ENCODE measurements at places on chromosomes 1 and 21.
A peak's percentile ranks its signal among the peaks of the same experiment; 100 is the strongest.

DNA sequence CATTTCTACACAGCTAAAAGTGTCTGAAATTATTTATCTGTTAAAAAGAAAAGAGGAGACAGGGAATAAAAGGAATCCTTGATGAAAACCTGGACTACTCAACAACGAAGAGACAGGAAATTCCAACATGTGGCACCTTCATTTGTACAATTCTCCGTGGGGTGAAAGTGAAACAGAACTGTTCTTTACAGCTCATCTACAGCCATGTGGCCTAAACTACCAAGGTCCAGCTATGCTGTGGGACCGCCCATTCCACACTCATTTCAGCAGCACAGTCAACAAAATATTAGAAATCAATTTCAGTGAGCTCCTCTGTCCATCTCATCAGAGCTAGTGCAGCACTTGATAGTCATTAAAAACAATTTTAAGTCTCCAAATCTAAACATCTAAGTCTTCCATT lies 44.0 kb downstream of the UBR4 start:
- peak; percentile 34 for DNase-seq

DNA sequence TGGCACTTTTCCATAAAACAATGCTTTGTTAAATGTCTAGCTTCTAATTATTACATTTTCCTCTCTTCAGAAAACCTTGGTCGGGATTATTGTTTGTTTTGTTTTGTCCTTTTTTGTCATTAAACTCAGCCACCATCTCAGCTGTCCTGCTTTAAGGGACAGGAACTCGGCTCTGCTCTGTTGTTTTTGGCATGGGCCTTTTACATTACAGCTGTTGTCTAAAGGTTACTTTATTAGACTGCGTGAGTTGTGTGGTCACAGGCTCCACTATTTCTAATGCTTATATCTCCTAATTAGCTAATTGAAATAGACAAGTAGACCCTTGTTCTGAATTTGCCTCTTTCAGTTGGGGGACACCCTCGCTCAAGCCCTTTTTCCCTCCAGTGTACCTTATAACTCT lies 1.6 kb downstream of the PALMD start:
- DNase-seq, result peak; percentile 65

DNA sequence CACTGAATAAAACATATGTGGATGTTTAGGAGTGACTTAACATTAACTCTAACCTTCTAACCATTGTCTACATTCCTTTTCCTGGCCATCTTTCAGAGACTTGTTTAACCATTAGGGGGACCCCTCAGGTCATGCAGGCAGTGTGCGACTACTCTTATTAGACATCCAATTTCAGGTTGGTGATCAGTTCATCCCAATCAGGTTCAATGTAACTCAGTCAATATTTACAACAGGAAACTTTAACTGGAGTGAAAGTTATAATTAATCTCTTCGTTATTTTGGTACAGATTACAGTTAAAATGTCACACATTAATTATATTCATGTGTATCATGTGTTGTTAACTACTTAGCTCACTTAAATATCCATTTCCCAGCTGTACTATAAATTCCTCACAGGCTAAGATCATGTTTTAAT lies 68.8 kb upstream of the RGS1 start:
- DNase-seq, result peak; percentile 67

DNA sequence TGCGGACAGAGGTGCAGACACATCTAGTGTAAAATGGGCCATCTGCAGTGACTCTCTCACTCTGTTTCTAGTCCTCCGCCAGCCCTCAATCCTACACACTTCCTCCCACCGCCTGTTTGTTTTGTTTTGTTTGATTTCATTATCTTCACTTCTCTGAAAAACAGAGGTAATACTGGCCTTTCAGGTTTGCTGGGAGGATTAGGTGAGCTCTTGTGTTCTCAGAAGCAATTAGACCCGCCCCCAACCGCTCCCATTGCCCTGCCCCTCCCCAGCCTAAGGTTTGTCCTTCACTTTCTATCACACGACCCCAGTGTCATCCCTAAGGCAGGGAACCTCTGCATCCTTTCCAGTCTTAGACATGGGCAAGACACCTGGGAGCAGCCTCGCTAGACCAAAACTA lies 43.2 kb upstream of the TACSTD2 start:
- no peak for DNase-seq

GRCh38 chr1:43309405-43310025 lies 8.7 kb downstream of the TIE1 start:
- no peak for DNase-seq

DNA sequence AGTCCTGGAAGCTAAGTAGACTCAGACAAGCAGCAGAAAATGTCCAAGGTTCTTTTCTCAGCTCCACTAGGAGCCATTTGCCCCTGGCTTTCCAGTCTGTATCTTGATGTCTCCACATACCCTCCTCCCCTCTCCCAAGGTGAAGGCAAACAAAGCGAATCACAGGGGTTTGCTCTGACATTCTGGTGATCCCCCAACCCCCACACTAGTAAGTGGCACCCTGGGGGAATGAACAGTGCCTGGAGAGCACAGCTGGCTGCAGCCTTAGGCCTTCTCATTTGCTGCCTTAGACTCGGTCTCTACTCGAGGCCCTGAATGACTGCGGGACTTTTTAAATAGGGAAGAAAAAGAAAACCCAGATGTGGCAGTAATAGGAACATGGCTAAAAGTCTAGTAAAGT lies 15.3 kb downstream of the ERI3 start:
- DNase-seq, result no peak

DNA sequence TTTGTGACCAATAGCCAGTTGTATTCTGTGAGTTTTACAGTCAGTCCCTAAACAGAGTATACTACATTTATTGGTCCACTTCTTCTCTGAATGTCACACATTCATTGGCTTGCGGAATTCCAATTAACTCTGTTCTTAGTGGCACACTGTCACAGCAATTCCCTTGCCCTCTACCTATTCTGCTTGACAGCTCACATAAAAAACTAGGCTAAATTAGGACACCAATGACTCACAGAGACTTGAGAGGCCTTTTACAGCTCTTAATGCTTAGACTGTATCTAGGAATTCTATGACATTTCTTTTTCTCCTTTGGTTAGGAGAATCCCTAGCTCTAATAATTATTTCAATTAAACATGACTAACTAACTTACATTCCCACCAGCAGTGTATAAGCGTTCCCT lies 104.1 kb downstream of the NEGR1 start:
- DNase-seq, result peak; percentile 9

- DNase-seq, result no peak
Observed at GRCh38 chr1:224201853-224202252, 18.8 kb downstream of the DEGS1 start.

GRCh38 chr21:40041446-40041845 lies 174.2 kb downstream of the PCP4 start:
- no peak for DNase-seq

GRCh38 chr1:167820684-167821355 lies 93.1 kb downstream of the ADCY10 start:
- no peak for DNase-seq

DNA sequence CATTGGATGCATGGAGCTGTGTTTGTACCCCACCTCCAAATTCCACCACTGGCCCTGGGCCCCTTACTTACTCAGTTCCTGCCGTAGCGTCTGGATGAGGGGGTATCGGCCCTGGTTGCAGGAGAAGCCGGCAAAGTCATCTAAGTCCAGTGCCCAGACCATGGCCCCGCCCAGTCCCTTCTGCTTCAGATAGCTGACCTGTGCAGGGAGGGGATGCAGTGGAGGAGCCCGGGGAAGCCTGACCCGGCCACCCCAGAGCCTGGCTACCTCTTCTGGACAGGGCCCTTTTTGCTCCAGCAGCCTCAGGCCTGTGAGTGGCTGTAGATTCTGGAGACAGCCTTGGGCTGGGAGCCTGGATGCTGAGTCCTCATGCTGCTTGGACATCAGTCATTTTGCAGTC lies 11.8 kb downstream of the CHIT1 start:
- DNase-seq, result no peak

DNA sequence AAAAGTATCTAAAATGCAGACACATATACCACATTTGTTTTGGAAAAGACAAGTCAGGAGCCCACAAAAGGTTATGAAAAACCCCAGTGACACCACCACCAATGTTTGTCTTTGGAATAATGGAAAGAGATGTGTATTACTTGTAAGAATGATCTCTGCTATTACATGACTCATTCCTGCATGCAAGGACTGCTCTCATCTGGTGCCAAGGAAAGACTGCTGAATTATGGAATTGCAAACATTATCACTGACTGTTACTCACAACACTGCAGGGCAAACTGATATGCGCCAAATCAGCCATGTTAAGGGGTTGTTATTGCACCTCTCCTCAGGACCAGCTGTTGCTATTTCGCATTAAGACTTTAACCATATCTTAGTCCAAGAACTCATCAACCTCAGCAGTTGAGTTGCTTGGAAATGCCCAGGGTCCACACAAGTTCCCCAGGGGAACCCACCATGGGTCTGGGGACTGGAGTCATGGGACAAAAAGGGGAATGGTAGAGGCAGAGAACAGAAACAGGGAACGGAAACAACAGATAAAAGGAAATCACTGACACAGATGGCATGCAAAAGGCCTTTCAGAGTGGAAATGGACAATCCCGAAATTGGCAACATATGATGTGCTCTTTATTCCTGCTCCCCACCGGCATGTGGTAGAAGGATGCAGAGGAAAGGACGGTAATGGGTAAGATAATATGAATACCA lies 34.4 kb downstream of the CAPZB start:
- peak; percentile 92 for DNase-seq

GRCh38 chr1:154759196-154759595 lies 110.9 kb downstream of the KCNN3 start:
- DNase-seq, result peak; percentile 10

GRCh38 chr21:36917471-36918158 lies 48.9 kb downstream of the HLCS start:
- DNase-seq, result peak; percentile 69

DNA sequence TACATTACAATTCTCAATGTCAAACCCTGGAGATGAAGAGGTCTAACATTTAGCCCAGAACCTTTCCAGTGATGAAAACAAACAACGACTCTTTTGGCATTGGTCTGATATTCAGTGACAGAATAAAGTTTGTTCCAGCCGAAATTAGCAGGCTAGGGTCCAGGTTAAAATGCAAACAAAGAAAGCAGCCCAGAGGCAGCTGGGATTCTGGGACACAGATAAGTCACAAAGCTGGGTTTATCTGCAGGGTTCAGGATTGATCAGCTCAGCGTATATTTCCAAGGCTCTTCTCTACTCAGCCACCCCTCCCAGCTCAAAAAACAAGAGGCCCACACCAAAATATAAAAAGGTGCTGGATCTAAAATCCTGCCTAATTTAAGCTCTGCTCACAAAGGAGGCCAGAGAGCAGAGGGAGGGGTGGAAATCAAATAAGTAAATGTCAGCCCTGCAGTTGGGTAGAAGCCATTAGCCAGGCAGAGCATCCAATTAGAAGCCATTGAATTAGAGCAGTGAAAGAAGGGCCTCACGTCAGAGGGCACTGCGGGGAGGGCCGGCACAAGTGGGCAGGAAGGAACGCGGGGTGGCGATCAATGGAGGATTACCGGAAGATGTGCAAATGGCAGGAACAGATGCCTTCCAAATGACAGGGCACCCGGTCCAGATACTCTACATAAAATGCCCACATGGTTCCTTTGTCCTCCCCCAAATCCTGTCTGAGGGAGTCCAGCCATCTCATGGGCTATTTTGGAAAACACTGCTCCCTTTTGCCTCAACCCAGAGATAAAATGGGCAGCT lies 3.2 kb upstream of the KLHDC8A start:
- no peak for DNase-seq

- DNase-seq, result peak; percentile 32
Observed at GRCh38 chr1:26705788-26706311, 10.0 kb downstream of the ARID1A start.

- DNase-seq, result no peak
Observed at GRCh38 chr1:172236958-172237357, 183.5 kb upstream of the C1orf105 start.

DNA sequence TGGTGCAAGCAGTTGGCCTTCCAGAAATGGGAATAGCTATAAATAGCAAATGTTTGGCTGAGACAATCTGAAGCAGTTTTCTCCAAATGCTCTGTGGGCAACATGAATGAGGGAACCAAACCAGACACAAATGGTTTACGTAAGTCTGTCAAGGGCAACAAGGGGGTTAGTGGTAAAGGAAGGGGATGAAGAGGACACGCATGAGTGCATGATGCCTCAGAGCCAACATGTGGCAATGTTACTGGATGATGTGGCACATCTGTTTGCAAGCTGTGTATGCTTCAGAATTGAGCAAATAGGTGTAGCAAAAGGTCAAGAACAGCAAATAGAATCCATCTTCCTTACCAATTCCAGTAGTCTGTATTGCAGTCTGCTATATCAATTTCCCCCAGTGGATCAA lies 76.3 kb upstream of the LMO4 start:
- peak; percentile 5 for DNase-seq

DNA sequence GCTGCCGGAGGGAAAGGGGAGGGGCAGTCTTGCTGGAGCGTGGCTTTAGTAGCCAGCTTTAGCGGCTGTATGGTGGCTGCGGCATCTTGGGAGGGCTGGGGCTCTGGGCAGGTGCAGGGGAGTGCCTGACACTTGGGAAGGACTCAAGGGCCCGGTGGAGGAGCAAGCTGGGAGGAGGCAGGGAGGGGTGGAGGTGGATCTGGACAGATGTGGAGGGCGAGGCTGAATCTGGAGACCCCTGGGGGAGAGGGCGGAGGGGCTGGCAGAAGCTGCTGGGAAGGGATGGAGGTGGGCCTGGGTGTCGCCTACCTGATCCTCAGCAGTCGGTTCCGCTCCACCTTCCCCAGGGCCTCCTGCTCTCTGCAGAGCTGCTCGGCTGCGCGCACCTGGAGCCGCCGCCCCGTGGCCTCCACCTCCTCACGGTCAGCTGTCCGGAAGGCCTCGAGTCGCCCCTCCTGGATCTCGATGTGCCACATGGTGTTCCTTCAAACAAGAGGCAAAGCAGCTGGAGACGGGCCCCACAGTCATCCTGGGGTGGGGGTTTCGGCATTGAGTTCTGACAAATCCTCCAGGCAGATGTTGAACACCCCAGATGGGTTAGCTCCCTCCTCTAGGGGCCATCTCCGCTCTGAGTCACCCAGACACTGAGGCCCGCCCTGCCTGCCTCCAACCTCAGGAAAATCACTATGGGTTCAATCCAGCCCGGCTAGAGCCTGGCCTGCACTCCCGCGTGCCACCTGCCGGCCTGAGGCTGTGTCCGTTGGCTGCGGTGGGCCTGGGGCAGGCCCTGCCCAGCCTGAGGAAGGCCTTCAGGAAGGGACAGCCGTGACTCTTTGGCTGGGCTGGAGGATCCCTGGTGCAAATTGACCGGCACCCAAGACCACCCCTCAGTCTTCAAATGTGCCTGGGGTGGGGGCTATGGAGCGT lies 29.6 kb downstream of the CFAP74 start:
- no peak for DNase-seq
